ENCODE measurements at places on chromosomes 6 and 20.

DNA sequence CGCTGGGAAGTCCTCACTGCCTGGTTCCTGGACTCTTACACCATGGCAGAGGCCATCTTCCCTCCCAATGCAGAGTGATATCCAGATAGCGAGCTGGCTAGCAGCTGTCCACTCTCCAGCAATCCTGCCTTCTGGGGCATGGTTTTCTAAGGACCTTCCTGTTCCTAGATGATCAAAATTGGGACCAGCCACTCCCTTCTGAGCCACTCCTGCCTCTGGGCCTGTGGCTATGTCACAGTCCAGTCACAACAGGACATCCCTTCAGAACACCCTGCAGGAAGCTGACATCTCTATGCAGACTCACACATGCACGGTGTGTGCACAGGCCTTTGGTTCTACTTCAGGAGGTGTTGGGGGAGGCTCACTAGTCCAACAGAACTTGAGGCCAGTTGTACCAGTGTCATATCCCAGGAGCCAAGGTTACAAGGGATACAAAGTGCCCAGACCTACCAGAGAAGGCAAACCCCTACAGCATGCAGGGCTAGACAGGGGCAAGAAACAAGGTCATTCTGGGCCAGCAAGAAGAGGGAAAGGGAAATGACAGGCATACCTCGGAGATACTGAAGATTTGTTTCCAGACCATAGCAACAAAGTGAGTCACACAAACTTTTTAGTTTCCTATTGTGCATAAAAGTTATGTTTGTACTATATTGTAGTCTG, 2.7 kb upstream of the MCCD1 start:
- no peak for DNase-seq

- DNase-seq: no peak
Measured at GRCh38 chr20:32635764-32636163, 38.0 kb downstream of the C20orf203 start.

DNA sequence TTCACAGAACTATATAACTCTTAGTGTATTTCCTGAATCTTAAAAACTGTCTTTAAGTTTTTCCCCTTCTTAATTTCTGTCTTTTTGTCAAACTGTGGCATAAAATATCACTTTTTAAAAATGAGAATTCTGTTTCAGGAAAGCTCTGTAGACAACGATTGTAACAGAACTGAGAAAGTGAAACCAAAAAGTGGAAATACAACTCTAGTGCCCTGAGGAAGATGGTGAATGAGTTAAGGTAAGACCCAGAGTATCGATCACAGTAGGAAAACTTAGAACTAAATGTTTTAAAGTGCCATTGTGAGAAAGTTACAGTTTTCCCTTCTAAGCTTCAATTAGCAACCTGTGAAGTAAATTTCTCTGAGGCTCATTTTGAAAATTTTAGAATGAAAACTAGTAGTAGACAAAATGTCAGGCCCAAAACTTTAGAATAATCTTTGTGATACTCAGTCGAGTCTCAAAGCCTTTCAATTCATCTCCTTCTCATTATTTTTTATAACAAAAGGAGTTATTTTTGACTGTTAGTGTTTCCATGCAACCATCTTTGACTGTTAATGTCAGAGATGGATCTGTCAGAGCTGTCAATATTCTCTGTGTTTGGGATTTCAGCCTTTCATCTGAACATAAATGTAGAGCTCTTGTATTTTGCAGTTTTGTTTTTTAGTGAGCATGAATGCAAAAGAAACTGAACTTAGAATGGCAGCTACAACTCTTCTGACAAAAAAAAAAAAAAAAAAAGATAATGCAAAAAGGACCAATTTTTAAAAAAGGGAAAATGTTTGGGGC, 19.0 kb upstream of the TRDN start:
- DNase-seq: no peak

GRCh38 chr6:2809015-2809414, 32.6 kb downstream of the SERPINB1 start:
- DNase-seq: no peak

DNA sequence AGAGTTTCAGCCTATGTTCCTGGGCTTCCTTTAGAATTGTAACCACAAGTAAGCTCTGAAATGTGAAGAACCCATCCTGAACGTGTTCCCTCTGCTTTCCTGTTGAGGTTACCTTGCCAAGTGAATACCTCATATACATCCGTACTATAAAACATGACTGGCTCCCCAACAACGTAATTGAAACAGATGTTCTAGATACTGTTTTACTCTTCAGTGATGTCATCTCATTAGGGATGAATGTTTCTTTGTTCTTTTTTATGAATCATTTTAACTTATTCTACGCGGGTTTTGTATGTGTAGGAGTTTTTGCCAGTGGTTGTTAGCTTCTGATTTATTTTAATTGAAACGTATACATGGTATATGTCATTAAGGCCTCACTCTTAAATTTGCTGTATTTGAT, 166.8 kb downstream of the SAMD5 start:
- no peak for DNase-seq

DNA sequence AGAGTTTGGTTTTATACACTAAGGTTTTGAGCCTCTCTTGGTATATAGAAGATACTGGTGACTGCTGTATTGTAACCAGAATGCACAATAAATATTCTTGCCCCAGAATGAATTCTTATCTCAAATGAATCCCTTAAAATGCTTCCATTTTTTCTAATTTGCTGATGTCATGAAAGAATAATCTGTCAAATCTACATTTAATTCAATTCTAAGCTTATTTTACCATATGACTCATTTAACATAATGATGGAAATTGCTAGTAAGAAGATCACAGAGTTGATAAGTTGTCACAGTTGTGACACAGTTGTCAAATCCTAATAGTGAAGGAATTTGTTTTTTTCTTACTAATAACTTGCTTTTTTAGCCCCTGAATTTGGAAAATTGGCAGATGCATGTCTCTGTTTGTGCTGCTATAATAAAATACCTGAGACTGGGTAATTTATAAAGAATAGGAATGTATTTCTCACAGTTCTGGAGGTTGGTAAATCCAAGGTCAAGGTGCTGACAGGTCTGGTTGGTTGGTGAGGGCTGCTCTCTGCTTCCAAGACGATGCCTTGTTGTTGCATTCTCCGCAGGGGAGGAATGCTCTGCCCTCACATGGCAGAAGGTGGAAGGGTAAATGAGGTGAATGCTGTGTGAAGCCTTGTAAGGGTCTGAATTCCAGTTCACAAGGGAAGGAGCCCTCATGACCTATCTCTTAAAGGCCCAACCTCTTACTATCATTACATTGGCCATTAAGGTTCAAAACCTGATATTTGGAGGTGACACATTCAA, 4.7 kb downstream of the ECT2L start:
- DNase-seq: no peak

GRCh38 chr6:90251295-90251992, 45.2 kb downstream of the BACH2 start:
- DNase-seq: no peak

All from activated CD8-positive, alpha-beta memory T cell treated with anti-CD3 and anti-CD28 coated beads for 4 hours (primary cell).